ENCODE measurements at places on chromosomes 5 and 9.

DNA sequence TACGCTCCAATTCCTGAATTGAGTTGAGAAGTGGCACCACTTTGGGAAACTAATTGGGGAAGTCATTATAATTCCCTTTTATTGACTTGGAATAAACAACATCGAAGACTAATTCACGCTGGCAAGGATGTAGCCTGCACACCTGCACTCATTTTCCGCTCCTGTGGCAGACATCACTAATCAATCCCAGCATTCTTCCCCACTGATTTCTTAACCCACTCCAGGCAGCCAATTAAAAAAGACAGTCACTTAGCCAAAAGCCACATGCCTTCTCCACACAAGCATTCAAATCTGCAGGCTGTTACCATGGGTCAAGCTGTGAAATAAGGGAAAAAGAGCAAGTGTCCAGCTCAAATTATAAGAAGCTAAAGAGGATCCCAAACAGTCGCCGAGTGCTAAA is 68.2 kb upstream of the HRH2 start:
- no peak for DNase-seq

- no peak for DNase-seq
Observed at GRCh38 chr5:89301321-89302025, 418.5 kb upstream of the MEF2C start.

GRCh38 chr5:169941542-169941941 is 38.8 kb downstream of the INSYN2B start:
- no peak for DNase-seq

DNA sequence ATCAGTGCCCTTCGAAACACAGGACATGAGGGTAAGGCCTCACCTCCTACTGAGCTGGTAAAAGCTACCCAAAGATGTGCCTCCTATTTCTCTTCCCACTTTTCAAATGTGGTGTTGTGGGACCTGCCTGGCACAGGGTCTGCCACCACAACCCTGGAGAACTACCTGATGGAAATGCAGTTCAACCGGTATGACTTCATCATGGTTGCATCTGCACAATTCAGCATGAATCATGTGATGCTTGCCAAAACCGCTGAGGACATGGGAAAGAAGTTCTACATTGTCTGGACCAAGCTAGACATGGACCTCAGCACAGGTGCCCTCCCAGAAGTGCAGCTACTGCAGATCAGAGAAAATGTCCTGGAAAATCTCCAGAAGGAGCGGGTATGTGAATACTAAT is 1.9 kb downstream of the IRGM start:
- DNase-seq, result no peak

- DNase-seq, result no peak
Observed at GRCh38 chr9:35508069-35508468, 18.2 kb downstream of the RUSC2 start.

DNA sequence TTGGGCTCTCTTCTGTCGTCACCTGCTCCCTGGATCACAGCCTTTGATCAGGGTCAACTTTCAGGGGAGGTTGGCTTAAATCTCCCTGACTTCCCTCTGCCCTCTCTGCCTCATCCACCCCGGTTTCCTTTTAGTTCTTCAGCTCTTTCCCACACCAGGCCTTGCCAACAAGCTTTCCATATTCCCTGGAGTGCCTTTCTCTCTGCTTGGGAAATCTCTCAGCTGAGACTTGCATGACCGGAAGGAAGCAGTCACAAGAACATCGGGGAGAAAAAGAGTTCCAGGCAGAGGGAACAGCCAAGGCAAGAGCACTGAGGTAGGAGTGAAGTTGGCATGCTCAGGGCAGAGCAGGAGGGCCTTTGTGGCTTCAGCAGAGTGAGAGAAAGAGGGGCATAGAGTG is 88.4 kb upstream of the HSPA9 start:
- DNase-seq, result no peak

GRCh38 chr5:179914032-179914755 is 6.5 kb upstream of the TBC1D9B start:
- DNase-seq, result no peak

- DNase-seq, result no peak
Observed at GRCh38 chr5:45741110-45741509, 44.9 kb upstream of the HCN1 start.

DNA sequence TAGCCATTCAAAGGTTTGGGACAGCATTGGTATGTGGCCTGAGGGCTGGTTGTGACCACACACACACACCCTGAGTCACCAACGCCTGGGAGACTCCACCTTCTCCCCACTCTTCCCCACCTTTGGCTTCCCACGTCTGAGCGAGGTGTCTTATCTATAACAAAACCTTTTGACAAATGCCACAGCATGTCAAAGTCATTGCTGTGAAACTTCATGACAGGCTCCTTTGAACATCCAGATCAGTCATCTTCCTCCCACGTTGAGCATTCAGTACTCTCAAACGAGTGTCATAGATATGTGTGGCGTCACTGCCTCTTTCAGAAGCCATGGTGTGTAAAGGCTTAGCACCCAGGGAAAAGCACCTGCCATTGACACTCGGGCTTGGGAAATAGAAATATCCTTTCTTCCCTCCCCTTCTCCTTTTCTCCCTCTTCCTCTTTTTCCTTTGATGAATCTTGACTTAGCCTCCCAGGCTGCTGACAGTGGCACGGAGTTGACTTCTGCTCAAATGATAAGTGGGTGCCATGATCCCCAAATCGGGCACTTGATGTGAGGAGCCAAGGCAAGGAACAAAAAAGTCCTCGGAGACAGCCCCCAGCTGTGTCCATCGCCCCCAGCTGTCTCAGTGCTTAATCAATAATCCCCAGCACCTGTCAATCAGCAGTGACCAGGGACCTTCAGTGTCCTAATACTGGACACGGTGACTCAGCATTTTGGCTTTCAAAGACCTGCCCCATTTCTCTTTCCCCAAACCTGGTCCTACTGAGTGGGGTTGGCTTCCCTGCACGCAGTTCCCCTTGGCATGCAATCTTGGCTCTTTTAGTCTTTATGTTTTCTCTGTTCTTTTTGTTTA is 114.8 kb downstream of the FGF18 start:
- DNase-seq, result no peak

DNA sequence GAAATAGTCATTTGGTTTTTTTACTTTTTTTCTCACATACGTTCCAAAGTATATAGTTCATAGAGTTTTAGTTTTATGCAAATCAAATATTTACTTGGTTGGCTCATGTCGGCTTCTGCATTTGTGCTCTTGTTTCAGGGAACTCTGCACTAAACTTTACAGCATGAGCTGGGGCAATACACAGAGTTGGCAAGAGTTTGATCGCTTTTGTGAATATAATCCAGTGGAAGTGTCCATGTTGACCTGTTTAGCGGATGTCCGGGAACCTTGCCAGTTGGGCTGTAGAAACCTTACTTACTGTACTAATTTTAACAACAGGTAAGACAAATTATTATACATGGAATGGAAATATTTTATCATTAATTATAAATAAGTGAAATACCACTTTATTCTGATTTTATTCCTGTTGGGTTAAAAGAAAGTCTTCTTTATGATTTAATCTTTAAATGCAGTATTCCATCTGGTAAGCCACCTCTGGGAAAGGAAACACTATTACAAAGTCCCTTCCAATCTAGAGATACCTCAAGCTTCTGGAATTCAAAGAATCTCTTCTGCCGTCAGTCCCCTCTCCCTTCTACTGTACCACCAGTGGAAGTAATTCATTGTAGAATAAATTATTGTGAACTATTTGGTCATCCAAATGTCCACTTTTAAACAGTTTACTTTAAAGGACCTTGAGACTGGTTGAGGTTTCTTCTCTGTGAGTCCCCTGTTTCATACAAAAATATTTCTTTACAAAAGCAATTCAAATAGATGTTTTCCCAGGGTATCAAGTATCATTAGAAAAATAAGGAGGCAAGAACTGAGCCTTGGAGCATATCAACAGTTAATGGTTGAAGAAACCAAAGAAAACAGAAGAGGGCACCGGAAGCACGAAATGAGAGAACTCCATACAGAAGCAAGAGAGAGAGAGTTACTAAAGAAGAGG is 45.2 kb upstream of the GLIPR2 start:
- DNase-seq, result no peak

DNA sequence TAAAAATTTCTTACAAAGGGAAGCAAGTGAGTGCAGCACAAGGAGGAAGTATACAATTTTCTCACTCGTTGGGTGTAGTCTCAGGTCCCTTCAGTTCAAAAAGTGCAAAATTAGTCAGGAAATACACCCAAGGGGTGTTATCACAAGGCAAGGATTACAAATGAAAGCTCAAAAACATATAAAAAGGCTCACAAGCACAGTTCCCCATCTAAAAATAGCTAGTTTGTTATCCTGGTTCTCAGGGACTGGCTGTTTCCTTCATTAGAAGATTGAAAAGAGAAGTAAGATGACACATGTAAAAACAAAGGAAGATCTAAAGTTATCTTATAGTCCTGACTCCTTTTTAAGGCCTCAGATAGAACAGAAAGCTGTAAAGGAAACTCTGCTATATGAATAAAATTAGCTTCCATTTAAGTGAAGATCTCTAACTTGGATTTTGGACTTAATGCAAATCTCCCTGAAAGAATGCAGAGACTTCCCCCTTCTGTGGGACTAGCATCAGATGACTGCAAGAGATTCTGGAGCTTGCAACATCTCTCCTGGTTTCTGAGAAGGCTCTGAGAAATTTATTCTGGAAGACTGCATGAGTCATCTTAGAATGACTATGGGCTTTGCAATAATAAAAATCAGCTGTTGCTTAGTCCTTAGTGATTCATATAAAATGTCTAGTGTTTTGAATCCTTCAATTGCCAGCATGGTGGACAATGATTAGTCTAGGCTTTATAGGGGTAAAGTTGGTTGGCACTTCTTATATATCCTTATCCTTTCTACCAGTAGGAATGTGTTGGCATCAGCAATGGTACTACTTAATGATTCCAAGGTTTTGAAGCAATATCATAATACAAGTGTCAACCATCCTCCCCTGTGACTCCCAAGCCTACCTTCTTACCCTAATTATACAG is 25.4 kb downstream of the DAB2 start:
- no peak for DNase-seq

GRCh38 chr5:148352696-148353095 is 17.3 kb downstream of the SPINK9 start:
- no peak for DNase-seq

- no peak for DNase-seq
Observed at GRCh38 chr5:176458904-176459561, 10.8 kb downstream of the FAF2 start.

GRCh38 chr9:109297899-109298298 is 23.0 kb downstream of the EPB41L4B start:
- DNase-seq, result no peak

GRCh38 chr5:134406390-134406789 is 5.3 kb downstream of the CDKN2AIPNL start:
- no peak for DNase-seq

GRCh38 chr5:148853868-148854267 is 27.5 kb downstream of the ADRB2 start:
- DNase-seq, result no peak

DNA sequence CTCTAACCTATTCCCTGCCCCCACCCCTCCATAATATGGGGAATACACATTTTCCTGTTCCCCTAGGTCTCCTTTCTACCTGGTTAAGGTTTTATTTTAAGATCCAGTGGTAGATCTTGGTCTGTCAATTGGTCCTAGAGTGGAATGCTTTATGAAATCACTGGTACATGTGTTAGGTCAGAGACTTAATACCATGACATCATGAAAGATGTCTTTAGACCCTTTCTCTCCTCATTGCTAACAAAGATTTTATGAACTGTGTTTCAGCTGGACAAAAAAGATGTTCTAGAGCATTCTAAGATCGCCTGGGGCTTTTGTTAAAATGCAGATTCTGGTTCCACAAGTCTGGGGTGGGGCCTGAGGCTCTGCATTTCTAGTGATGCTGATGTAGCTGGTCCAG is 9.1 kb downstream of the GSN start:
- no peak for DNase-seq

DNA sequence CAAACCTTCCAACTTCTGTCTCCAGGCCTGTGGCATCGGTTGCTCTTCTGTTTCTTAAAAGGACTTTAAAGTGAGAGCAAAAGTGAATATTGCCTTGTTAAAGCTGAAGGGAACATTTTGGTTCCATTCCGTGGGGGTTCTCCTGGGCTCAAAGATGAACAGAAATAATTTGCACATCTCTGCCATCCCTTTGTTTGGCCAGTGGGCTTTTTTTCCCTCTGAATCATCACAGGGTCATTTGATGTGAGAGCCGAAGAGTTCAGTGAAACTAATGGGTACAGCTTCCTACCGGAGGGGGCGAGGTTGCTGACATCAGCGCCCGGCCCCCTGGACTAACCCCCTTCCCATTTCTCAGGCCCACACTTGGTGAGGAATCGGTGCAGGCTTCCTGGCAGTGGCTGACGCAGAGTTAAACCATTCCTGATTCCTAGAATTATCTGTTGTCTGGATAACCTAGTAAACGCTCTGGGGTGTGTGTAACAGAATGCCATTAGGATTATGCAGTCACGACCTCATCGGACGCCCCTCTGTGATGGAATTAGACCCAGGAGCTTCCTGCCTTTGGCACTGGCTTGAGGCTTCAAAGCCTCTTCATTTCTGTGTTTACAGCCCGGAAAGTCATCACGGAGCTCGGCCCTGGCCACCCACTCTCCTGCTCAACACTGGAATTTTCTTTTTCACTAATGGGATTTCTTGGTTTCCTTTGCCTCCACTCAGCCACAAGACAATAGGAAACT is 61.6 kb upstream of the RPL26L1 start:
- DNase-seq, result no peak

DNA sequence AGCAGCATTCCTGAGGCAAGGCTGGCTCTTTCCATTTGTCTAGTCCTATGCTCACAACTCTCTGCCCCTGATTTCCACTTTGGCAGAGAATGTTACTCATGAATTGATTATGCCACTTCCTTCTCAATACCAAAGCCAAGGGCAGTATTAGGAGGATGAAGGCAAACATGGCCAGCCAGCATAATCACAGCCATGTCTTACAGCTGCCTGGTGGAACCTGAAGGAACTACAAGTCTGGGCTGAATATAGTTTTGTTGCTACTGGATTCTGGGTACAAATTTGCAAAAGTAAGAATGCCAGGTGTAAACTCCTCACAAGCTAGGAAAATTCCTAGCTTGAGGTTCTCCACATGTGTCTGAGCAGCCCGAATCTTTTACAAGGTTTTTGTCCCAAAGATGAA is 4.2 kb downstream of the SIL1 start:
- DNase-seq, result no peak

GRCh38 chr5:69334793-69335268 is 2.2 kb upstream of the CCDC125 start:
- DNase-seq, result peak; percentile 55

DNA sequence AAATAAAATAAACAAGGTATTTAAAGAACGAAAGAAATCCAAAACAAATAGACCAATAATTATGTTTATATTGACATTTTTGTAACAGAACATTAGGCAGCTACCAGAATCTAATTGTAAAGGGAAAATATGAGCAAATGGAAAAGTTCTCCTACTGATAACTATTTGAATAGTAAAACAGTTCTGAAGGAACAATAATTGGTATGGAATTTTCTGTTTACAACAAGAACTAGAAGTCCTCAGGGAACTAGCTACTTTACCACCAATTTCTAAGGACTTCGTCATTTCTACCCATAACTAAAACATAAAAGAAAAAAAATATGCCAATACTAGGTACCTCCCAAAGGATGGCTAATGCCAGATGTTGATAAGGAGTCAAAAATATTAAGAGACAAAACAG is 58.5 kb downstream of the AP3B1 start:
- DNase-seq, result no peak

Data from activated CD8-positive, alpha-beta memory T cell treated with anti-CD3 and anti-CD28 coated beads for 1 hour (primary cell).